ENCODE measurements at places on chromosomes 12 and 14. TPM values are rescaled to one million over a fixed set of nuclear protein-coding genes. Genes with fewer than 3 reads are reported as not detected.

Gene TAPBPL
- 15.7 TPM for total RNA-seq

Gene SELPLG
- total RNA-seq: 2.9 TPM

Gene AQP6
- total RNA-seq: 1.9 TPM

Gene XPOT
- total RNA-seq: 75.8 TPM

Gene ANAPC7
- total RNA-seq: 67.0 TPM

Gene TMEM117
- total RNA-seq: 34.4 TPM

Gene FIGNL2
- 2.2 TPM for total RNA-seq

All from camera-type eye (tissue), 1 donor.